T-helper 2 cell (primary cell): ENCODE measurements at places on chromosomes 16 and 17.

GRCh38 chr16:10123141-10123540 lies 59.1 kb downstream of the GRIN2A start:
- no peak for DNase-seq

DNA sequence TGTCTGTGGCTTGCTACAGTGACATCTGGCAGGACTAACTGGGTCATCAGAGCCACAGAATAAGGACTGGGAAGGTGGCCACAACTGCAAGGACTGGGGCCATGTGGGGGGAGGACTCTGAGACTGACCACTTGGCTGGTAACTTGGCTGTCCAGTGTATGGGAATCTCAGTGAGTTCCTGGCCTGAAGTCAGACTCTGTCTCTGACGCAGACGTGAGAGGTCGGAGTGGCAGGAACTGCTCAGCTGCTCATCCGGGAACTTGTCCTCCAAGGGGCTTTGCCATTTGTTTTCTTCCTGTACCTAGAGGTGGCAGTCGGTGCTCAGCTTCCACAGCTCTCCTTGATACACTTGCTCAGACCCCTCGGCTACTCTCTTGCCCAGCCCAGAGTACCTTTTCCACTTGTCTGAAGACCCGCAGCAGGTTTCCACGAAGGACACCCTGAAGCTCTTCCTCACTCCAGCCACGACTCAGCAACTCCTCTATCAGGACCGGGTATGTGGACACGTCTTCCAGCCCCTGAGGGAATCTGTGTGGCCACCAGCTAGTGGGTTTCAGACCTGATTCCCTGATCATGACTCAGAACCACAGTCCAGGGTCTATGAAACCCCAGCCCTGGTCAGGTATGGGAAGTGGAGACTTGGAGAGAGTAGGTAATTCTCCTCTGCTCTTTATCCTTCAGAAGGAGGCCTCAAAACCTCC lies 7.3 kb upstream of the DPEP3 start:
- DNase-seq, result no peak

- DNase-seq, result peak; percentile 83
Measured at GRCh38 chr17:7281074-7281952, at the start of gene SLC2A4. SLC2A4 (plus strand) TSS chr17:7281718; CDS start chr17:7281935, 217 bp downstream.

- no peak for DNase-seq
Measured at GRCh38 chr16:48608871-48609651, 919 bp downstream of the N4BP1 start.

DNA sequence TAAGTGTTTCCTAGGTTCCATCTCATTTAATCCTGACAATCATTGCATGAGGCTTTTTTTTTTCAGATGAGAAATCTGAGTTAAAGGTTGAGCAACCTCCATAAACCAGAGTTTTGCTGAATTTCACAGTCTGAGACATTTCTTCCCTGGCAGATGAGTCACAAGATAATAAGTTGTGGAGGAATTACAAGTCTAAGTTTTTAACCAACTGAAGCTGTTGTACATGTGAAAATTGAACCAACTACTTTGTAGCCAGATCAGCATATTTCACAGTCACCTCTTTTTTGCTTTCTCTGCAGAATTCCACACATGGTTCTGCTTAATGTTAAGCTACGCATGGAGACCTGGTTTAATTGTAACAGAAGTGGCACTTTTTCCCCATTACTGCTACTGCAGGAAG lies 765.6 kb downstream of the CDH11 start:
- DNase-seq, result no peak

GRCh38 chr17:62621223-62621622 lies 6.2 kb upstream of the MRC2 start:
- DNase-seq, result no peak

DNA sequence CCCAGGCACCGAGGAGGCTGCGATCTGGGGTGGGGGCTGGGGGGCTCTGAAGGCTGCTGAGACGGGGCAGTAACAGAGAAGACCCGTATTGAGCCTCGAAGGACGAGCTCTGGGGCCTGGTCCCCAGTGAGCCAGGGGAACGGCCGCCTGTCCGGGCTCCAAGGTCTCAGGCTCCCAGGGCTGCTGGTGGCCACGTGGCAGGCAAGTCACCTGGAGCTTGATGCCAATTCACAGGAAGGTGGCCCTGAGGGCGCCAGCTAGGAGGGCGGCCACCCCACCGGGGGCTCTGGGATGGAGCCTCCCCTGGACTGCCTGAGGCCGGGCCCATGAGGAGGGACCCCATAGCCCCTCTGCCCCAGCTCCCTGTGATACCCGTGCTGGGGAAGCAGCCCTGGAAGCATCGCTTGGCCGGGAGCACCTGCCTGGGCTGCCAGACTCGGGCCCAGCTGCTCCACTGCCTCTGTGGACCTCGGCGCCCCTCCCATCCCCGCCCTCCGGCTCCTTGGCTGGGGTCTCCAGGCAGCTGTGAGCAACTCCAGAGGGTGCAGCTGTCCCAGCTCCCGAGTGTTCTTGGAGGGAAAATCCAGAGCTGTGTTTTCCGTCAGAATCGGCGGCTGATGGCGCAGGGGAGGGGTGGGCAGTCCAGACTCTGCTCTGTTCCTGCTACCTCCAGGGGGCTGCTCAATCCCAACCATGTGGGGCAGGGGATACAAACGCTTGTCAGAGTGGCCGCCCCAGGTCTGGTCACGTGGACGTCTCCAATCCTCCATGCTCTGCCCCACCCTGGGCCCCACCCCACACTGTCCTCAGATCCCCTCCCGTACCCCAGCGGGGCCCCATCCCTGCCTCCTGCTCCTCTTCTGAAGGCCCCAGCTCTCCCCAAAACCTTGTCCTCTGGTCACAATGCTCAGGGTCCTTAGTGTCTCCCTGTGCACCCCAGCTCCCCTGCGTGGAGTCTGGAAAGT lies 67.2 kb upstream of the GNG13 start:
- DNase-seq, result no peak

- DNase-seq, result no peak
Measured at GRCh38 chr16:65875381-65876055, 491.0 kb upstream of the CDH5 start.

- DNase-seq, result no peak
Measured at GRCh38 chr17:27404676-27405075, 51.6 kb upstream of the KSR1 start.

DNA sequence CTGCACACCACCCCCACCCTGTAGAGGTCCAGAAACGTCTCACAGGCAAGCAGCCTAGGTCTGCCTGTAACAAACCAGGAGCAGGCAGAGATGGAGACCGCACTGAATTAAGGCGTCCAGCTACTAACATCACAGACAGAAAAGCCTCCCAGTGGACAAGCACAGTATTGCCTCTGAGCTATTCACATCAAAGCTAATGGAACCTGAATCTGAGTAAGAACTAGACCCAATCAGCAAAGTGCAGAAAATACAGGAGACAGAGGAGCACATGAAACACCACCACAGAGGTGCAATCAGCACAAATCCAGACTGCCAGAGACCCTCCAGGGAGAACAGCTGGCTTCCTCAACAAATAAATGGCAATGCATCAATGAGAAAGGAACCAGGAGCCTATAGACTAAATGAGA lies 22.2 kb upstream of the PEMT start:
- DNase-seq, result no peak

GRCh38 chr17:56717471-56717870 lies 116.2 kb downstream of the C17orf67 start:
- no peak for DNase-seq

- DNase-seq, result no peak
Measured at GRCh38 chr16:9395958-9396359, 304.5 kb downstream of the HAPSTR1 start.

GRCh38 chr17:1122533-1123392 lies 57.0 kb downstream of the ABR start:
- peak; percentile 53 for DNase-seq

DNA sequence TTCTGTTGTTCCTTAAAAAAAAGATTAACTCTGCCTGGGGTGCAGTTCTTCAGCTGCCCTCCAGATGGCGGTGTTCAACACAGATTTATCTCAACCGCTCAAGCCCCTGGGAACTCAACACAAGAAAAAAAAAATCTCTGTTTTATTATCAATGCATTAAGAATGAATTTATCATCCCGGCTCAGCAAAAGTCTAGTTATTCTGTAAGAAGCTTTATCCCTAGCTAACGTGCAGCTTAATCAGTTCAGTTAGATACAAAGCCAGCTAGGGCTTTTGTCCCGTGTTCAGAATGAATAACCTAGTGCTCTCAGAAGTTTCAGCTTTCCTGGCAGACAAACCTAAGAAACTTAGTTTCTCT lies 475.9 kb upstream of the CCL2 start:
- DNase-seq, result no peak

DNA sequence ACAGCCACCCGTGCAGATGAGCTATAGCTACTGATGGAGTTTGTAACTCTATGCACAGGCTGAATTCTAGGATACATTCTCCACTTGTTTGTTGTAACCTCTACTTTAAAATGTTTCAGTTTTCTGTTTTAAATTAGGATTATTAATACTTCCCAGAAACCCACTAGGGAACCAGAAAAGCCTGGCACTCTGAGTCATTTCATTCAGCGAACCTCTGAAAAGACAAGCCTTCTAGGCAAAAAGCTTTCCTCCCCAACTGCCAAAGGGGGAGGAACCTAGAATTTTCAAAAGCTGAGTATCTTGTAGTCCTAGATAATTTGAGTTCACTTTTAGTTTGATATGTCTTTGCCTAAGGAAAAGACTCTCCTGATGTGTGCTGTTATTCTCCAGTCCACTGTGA lies 43.2 kb downstream of the GOSR1 start:
- DNase-seq, result no peak

GRCh38 chr16:19851476-19851875 lies 33.2 kb downstream of the GPRC5B start:
- DNase-seq, result no peak

DNA sequence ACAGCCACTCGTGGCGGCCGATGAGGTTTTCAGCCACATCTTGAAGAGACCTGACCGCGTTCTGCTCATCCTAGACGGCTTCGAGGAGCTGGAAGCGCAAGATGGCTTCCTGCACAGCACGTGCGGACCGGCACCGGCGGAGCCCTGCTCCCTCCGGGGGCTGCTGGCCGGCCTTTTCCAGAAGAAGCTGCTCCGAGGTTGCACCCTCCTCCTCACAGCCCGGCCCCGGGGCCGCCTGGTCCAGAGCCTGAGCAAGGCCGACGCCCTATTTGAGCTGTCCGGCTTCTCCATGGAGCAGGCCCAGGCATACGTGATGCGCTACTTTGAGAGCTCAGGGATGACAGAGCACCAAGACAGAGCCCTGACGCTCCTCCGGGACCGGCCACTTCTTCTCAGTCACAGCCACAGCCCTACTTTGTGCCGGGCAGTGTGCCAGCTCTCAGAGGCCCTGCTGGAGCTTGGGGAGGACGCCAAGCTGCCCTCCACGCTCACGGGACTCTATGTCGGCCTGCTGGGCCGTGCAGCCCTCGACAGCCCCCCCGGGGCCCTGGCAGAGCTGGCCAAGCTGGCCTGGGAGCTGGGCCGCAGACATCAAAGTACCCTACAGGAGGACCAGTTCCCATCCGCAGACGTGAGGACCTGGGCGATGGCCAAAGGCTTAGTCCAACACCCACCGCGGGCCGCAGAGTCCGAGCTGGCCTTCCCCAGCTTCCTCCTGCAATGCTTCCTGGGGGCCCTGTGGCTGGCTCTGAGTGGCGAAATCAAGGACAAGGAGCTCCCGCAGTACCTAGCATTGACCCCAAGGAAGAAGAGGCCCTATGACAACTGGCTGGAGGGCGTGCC lies 30.1 kb downstream of the CIITA start:
- DNase-seq, result no peak

DNA sequence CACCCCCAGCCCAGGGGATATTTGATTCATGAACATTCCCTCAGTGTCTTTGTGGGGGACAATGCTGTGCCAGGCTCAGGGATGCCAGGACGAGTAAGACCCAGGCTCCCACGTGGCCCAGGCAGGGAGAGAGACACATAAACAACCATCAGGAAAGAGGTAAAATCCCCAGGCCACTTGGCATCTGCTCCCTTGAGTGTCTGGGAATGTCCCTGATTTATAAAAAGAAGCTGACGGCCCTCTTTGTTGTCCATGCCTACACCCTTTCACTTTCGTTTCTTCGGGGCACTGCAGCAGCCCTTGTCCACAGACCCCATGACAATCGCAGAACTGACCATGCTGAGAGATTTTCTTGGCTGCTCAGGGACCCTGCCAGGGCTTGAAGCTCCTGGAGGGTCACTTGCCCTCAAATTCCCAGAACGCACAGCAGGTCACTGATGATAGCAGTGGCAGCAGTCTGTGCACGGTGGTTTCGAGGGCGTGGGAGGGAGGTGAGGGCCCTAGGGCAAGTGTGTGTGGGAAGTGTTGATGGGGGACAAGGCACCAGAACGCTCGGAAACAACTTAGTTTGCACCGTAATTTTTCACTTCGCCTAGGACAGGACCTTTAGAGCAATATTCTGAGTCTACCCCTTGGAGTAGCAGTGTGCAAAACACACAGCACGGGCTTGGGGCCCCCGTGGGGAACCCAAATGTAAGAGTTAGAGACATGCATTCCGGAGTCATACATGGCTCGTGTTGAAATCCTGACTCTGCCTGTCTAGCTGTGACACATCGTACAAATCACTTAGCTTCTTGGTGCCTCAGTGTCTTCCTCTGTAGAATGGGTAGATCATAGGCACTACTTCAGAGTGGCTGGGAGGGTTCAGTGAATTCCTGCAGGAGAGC lies 4.7 kb downstream of the NOD2 start:
- DNase-seq, result no peak

GRCh38 chr17:38454532-38454931 lies 26.3 kb downstream of the ARHGAP23 start:
- DNase-seq, result no peak

- DNase-seq, result no peak
Measured at GRCh38 chr17:12734926-12735325, 54.4 kb upstream of the ARHGAP44 start.

DNA sequence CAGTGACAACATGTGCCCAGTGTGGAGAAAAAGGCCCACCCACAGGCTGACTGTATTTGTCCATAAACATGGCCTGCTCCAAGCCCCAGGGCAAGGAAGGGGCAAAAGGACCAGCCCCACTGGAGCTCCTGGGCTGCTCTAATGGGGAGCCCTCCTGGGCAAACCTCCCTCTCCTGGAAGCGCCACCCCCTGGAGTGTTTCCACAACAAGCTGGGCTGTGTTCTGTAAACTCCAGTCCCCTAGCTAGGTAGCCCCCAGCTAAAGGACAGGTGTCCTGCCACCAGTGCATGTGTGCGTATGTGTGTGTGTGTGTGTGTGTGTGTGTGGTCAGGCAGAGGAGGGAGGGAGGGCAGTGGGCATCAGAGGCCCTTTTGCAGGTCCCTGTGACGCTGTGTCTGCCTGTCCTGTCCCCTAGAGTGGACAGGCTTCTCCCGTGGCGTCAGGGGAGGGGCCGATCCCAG lies 11.3 kb upstream of the STAC2 start:
- no peak for DNase-seq

DNA sequence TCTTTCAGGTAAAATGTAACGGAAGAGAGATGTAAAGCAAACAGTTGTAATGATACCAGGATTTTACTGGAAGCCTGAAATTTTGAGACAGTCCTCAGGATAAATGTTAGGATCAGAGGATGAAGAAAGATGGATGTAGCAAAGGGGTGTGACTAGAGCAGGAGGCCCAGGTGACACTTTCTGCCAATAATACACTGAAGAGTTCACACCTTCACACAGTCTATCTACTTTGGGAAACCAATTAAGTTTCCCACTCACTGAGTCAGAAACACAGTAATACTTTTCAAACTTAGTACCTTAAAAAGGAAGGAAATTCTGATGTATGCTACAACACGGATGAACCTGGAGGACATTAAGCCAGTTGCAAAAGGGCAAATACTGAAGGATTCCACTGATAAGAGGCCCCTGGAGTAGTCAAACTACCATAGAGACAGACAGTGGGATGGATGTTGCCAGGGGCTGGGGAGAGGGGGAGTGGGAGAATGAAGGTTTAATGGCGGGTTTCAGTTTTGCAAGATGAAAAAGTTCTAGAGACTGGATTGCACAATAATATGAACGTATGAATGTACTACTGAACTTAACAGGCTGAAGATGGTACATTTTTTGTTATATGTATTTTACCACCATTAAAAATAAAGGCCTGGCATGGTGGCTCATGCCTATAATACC lies 62.3 kb downstream of the CYTH1 start:
- no peak for DNase-seq

GRCh38 chr17:58335061-58335731 lies 6.6 kb upstream of the TSPOAP1 start:
- no peak for DNase-seq
